ENCODE measurements at places on chromosomes 3 and 15. TPM values are rescaled to one million over a fixed set of nuclear protein-coding genes. Genes with fewer than 3 reads are reported as not detected.
A peak's percentile ranks its signal among the peaks of the same experiment; 100 is the strongest.

The DLEC1 gene
- 2.0 TPM for total RNA-seq

The CADM2 gene
- total RNA-seq: not detected

The NUP210 gene
- total RNA-seq: 146 TPM

The SPTSSB gene
- total RNA-seq: not detected

The SH2D7 gene
- total RNA-seq: not detected

The LTK gene
- 2.8 TPM for total RNA-seq

The ARHGEF26 gene
- total RNA-seq: 0.13 TPM

GRCh38 chr15:53681056-53681455 lies 78.4 kb downstream of the WDR72 start:
- H3K27me3 ChIP-seq: peaks cover 4% of the 10 kb centered on the region
- H3K4me3 ChIP-seq: no peak overlapping the region
- ATAC-seq: no peak
- no peaks in the 10 kb centered on the region for H3K36me3 ChIP-seq
- no peak overlapping the region for H3K27ac ChIP-seq
- no peaks in the 10 kb centered on the region for H3K4me1 ChIP-seq

DNA sequence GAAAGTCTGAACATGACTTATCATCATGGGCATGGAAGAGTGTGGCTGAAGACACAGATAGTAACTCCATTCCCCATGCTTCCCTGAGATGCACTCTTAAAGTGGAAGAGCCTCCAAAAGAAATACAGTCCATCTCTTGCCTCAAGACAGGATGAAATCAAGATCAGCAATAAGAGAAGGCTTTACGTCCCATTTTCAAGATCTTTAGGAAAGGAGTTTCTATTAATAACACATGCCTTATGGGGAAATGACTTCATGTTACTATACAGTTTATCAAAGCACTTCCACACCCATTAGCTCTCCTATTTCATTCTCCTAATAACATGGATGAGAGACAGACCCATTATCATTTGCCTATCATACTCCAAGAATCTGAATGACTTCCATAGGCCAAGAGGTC lies 6.1 kb upstream of the KBTBD12 start:
- no peaks in the 10 kb centered on the region for H3K4me1 ChIP-seq
- ATAC-seq: no peak
- peaks cover 52% of the 10 kb centered on the region for H3K27me3 ChIP-seq
- no peaks in the 10 kb centered on the region for H3K36me3 ChIP-seq
- H3K4me3 ChIP-seq: no peak overlapping the region

DNA sequence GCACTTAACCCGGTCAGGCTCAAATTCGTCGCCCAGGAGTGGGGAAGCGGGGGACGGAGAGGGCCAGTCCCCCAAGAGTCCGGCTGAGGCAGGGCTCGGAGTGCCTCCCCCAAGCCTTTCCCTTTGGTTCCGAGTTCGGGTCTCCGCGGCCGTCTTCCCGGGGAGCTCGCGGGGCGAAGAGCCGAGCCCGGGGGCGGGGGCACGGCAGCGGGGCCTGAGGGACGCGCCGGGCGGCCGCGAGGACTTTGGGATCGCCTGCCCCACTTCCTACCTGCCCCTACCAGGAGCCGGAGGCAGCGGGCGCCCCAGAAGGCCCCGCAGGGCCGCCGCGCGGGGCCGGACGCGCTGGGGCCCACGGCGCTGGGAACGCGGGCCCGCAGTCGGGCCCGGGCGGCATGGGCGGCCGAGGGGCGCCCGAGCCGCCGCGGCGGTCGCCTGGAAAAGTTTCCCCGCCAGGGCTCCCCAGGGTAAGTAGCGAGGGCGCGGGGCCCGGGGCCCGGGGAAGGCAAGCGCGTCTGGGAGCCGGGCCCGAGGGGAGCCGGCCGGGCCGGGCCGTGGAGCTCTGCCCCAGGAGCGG lies 2.8 kb downstream of the FURIN start:
- H3K27me3 ChIP-seq: no peaks in the 10 kb centered on the region
- no peak for ATAC-seq
- H3K4me3 ChIP-seq: peak overlapping the region; percentile 96
- H3K27ac ChIP-seq: peak overlapping the region; percentile 100
- H3K36me3 ChIP-seq: peaks cover 77% of the 10 kb centered on the region
- peaks cover 12% of the 10 kb centered on the region for H3K4me1 ChIP-seq

DNA sequence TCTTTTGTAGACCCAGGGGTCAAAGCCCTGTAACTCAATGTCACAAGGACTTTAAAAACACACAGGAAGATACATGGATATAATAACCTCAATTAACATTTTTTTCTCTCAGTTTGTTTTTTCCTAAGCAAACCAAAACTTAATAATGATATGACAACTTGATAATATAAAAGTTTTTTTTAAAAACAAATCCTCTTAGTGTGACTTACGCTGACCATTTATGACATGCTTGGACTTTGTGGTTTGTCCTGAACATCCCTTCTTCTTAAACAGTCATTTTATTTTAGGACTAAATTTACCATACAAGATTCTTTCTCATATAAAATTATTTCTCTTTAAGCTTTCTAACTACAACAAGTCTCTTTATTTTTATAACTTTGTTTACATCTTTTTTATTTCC lies 25.4 kb upstream of the FAM3D start:
- no peak overlapping the region for H3K27ac ChIP-seq
- H3K4me1 ChIP-seq: no peaks in the 10 kb centered on the region
- H3K4me3 ChIP-seq: no peak overlapping the region
- no peak for ATAC-seq

- peaks cover 8% of the 10 kb centered on the region for H3K27me3 ChIP-seq
- no peak overlapping the region for H3K4me3 ChIP-seq
- no peaks in the 10 kb centered on the region for H3K4me1 ChIP-seq
- no peak for ATAC-seq
- H3K36me3 ChIP-seq: no peaks in the 10 kb centered on the region
- no peak overlapping the region for H3K27ac ChIP-seq
Measured at GRCh38 chr15:53046153-53046790, 256.1 kb upstream of the ONECUT1 start.

- no peak overlapping the region for H3K4me3 ChIP-seq
- H3K27me3 ChIP-seq: peaks cover 14% of the 10 kb centered on the region
- no peak overlapping the region for H3K27ac ChIP-seq
- no peaks in the 10 kb centered on the region for H3K4me1 ChIP-seq
Measured at GRCh38 chr3:33940736-33941135, 142.3 kb downstream of the PDCD6IP start.

DNA sequence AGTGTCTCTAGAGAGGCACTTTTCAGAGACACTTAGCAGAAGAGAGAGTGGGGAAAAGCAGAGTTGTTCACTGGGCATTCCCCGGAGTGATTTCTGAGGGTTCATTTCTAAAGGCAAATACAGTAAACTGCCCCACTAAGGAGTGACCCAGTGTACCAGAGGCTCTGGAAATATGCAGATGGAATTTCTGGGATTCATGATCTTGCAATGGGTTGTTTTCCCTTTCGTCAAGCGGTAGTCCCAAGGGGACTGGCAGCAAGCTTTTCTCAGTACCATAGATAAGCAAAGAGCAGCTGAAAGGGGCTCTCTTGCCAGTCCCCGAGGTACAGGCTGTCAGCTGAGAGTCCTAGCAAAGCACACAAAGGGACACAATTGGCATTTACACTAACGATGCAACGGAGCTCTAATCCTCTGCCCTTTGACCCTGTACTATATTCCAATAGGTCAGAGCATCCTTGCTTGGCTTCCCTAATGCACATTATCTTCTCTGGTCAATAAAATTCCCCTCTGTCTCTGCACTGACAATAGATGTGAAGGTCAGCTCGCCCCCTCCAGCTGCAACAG lies 155.6 kb downstream of the SEMA6D start:
- H3K27me3 ChIP-seq: peaks cover 6% of the 10 kb centered on the region
- no peak overlapping the region for H3K4me3 ChIP-seq

DNA sequence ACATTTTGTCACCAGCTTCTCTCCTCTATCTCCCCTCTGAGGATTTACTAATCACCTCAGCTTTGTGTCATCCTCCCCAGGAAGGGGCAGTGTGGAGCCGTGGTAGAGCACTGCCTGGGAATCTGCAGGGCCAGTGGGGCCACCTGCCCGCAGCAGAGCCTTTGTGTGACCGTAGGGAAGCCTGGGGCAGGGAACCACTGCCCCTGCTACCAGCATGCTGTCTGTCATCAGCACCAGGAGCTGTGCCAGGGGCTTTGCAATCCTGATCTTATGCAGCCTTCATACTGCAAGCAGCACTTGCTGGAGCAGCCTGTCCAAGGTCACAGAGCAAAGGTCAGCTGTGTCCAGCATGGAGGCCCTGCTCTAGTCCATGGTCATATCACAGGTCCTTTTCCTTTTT lies 170.2 kb upstream of the IL12A start:
- ATAC-seq: no peak
- no peak overlapping the region for H3K4me3 ChIP-seq
- H3K36me3 ChIP-seq: no peaks in the 10 kb centered on the region
- no peak overlapping the region for H3K27ac ChIP-seq

DNA sequence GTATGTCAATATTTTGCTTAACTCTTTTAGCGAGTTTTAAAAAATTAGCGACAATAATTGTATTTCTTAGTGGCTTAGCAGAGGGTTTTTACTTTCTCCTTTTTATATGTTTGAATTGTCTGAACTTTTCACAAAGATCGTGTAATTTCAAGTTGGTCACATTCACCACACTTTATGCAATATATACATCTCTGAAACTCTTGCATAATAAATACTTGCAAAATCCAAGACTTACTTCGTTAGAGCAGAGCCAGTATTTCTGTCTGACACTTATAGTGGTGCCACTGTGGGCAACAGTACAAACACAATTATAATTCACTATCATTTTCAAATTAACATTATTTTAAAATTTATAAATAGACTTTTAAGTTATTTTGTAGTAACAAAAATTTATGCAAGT lies 62.0 kb downstream of the SUCNR1 start:
- ATAC-seq: no peak
- no peak overlapping the region for H3K4me3 ChIP-seq
- H3K27me3 ChIP-seq: peaks cover 3% of the 10 kb centered on the region
- H3K36me3 ChIP-seq: no peaks in the 10 kb centered on the region
- no peak overlapping the region for H3K27ac ChIP-seq
- no peaks in the 10 kb centered on the region for H3K4me1 ChIP-seq

GRCh38 chr3:37257581-37257980 lies 83.2 kb upstream of the LRRFIP2 start:
- H3K4me1 ChIP-seq: peaks cover 30% of the 10 kb centered on the region
- no peak for ATAC-seq
- peaks cover 61% of the 10 kb centered on the region for H3K36me3 ChIP-seq
- no peaks in the 10 kb centered on the region for H3K27me3 ChIP-seq
- H3K4me3 ChIP-seq: no peak overlapping the region

DNA sequence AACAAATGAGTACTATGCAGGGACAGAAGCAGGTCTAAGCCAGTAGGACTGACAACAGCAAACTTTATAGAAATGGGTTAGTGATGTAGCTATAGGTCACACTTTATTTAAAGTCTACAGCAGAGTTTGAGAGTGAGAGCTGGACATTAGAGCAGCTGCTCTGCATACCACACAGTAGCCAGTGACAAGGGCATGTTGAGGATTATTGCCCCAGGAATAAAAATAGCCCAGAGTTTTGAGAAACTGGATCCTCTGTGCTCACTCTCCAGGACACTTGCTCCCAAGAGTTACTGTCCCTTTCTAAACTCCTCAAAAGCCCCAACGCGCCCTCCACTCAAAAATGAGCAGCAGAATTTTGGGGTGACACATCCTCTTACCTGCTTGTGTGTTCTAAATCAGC lies 21.1 kb downstream of the LRTM1 start:
- H3K4me1 ChIP-seq: no peaks in the 10 kb centered on the region
- no peak overlapping the region for H3K27ac ChIP-seq
- no peak for ATAC-seq
- H3K36me3 ChIP-seq: no peaks in the 10 kb centered on the region
- no peaks in the 10 kb centered on the region for H3K27me3 ChIP-seq

GRCh38 chr3:79081335-79081734 lies 686.5 kb downstream of the ROBO1 start:
- no peak overlapping the region for H3K4me3 ChIP-seq
- no peak overlapping the region for H3K27ac ChIP-seq
- no peaks in the 10 kb centered on the region for H3K36me3 ChIP-seq
- no peak for ATAC-seq
- no peaks in the 10 kb centered on the region for H3K27me3 ChIP-seq

DNA sequence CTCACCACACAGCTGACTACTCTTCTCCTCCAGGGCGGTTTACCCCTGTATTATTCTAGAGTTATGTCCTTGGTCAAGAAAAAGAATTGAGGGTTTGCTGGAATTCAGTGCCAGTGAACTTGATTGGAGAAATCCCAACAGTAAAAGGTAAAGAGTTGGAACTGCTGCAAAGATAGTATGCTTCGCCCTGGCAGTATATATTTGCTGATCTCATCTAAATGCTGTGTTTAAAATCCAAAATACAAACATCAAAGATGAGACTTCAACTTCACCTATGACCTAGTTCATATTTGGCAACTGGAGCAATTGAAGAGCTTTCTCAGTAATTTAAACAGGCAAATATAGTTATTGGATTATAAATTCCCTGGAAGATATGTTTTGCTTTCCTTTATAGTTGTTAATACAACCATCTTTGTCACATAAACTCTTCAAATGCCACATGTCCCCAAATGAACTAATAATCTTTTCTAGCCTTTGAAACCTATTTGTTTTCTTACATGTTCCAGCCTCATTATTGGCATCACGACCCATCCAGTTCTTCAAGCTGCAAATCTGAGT lies 6.5 kb downstream of the KCNH8 start:
- peaks cover 11% of the 10 kb centered on the region for H3K27me3 ChIP-seq
- ATAC-seq: no peak

GRCh38 chr3:177713928-177714900 lies 516.9 kb upstream of the TBL1XR1 start:
- H3K27me3 ChIP-seq: no peaks in the 10 kb centered on the region
- no peak overlapping the region for H3K27ac ChIP-seq
- H3K4me3 ChIP-seq: no peak overlapping the region
- H3K36me3 ChIP-seq: no peaks in the 10 kb centered on the region
- no peak for ATAC-seq

GRCh38 chr3:49733551-49733950 lies 9.8 kb upstream of the GMPPB start:
- H3K27me3 ChIP-seq: no peaks in the 10 kb centered on the region
- ATAC-seq: no peak
- H3K36me3 ChIP-seq: peaks cover 85% of the 10 kb centered on the region
- no peak overlapping the region for H3K27ac ChIP-seq

DNA sequence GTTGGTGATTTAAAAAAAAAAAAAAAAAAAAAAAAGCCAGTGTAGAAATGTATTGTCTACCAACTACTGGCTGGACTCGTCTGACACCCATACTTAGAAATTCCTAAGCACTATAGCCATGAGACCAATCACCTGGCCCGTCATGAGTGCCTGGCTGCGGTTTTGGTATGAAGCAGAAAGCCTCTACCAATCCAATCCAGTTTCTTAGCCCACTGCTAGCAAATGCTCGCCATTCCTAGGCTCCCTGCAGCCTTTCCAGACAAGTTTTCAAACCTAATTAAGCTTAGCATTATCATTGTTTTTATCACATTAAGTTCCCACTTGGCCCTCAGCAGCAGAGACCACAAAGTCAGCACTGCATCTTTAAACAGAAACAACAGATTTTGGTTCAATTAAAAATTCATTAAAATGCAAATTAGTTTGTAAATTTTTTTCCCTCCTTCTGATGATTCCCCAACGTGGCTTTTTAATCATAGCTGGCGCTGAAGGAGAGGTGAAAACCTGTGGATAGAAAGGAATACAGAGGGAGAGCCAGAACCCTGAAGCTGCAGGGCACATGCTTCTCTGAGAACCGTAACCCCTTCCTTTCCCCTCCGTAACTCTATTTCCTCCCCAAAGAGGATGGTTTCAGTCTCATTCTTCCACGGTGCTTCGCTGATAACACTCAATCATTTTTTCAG lies 32.2 kb upstream of the ST8SIA2 start:
- H3K27me3 ChIP-seq: peaks cover 11% of the 10 kb centered on the region
- no peak for ATAC-seq
- no peaks in the 10 kb centered on the region for H3K4me1 ChIP-seq
- no peaks in the 10 kb centered on the region for H3K36me3 ChIP-seq
- no peak overlapping the region for H3K4me3 ChIP-seq

- no peak for ATAC-seq
- no peaks in the 10 kb centered on the region for H3K36me3 ChIP-seq
- no peak overlapping the region for H3K27ac ChIP-seq
- peaks cover 12% of the 10 kb centered on the region for H3K27me3 ChIP-seq
Measured at GRCh38 chr15:70344666-70345065, 246.9 kb upstream of the TLE3 start.
